RWPE1 (cell line): ENCODE measurements at places on chromosomes 2 and 18.

DNA sequence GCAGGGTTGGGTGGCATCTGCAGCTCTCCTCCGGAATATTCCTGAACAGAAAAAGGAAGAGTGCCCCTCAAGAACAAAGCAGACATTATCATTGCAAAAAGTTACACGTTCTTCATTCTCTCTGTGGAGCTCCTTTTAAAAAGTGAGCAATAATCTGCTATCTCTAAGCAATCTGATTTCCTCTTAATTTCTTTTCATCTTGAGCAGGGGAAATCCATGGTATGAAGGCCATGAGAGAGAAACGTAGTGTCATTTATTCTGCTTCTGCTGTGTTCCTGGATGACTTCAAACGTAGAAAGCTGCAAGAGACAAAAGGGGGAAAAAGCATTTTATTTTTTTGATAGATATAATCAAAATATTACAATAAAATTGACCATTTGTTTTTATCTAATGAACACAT is 16.9 kb downstream of the SMIM21 start:
- DNase-seq = no peak

DNA sequence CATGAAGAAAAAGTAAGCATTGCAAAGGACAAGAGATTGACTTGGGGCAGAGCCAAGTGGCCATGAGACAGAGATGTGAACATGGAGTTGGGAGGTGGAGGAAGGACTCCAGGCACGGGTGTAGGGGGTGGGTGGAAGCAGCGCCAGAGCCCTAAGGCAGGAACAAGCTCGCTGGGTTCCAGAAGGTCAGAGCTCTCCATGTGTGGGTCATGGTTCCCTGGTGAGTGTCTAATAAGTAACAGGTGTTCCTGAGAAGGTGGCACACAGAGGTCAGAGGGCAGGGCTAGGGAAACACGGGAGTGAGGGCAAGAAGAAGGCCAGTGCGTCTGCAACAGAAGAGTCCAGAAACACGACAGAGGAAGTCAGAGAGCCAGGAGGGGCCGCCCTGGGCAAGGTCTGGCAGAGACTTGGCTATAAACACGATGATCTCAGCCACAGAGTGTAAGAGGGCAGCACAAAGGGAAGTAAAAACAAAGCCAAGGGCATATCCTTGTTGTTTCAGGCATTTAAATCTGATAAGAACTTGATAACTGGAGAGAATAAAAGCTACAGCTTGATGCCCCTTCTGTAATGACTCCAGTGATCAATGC is 260.8 kb downstream of the TGIF1 start:
- DNase-seq = no peak

DNA sequence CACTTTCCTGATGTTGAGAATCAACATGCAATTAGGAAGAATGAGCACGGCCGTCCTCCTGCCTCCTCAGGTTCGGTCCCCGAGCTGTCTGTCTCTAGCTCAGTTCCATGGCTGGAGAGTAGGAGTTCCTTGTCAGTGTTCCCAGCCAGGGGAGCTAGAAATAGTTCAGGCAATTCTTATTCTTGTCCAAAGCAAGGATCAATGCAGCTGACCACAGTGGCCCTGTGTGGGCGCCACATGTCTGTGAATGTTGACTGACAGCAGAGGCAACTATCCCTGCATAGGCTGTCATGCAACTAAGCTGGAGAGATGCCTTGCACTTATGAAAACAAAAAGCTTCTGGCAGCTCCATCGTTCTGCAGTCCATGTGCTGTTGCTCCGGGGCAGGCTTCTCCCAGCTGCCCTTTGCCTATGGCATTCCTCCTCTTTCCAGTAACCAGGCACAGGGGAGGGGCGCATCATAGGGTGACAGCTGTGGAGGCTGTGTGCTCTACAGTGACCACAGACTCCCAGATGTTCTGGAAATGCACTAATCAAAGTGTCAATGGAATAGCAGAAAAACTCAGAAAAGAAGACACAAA is 58.7 kb downstream of the PDCL3 start:
- no peak for DNase-seq

- DNase-seq = no peak
These were observed 13.6 kb downstream of the ADCY3 start for GRCh38 chr2:24906466-24906865.

DNA sequence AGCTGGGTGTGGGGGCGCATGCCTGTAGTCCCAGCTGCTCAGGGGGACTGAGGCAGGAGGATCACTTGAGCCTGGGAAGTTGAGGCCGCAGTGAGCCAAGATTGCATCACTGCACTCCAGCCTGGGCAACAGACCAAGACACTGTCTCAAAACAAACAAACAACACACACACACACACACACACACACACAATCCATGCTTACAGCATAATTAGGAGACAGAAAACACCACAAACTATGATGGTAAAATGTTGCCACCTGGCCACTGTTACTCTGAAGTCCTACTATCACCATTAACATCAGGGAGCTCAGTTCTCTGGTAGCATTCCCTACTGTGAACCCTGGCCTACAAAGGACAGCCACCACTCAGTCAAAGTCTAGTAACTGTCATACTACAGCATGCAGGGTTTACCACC is 18.3 kb downstream of the DNPEP start:
- DNase-seq = no peak

- DNase-seq = no peak
These were observed 24.5 kb downstream of the RAB10 start for GRCh38 chr2:26058390-26058789.

DNA sequence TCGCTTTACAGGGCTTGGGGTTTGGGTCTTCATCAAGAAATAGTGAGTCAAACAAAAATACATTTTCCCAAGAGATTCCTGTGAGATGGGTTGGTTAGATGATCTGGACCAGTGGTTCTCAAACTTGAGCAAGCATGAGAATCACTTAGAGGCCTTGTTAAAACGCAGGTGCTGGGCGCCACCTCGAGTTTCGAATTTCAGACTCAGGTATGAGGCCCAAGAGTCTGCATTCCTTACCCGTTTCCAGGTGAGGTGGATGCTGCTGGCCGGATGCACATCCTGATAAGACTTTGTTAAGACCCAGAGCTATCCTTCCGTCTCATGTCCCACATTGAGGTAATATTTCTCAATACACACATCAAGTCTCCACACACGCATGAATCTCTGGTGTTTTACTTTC is 707.8 kb upstream of the SALL3 start:
- no peak for DNase-seq

- DNase-seq = peak; percentile 98
These were observed at the start of gene SEH1L for GRCh38 chr18:12947285-12948049. TSS of gene SEH1L (plus strand) at chr18:12948011. CDS start at chr18:12948122, 111 bp downstream.
